Activated CD4-positive, CD25-positive, alpha-beta regulatory T cell (primary cell): ENCODE measurements at places on chromosomes 7 and 10.

DNA sequence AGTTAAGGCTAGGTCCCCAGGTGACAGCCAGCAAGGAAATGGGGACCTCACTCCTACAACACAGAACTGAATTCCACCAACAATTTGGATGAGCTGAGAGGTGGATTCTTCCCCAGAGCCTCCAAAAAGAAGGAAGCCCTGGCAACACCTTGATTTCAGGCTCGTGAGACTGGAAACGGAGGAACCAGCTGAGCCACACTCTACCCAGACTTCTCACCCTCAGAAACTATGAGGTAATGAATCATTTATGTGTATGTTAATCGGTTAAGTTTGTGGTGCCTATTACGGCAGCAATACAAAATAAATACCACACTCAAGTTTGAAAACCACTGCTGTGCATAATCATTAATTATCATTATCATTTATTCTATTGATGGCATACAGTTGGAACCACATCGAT, 532.4 kb upstream of the ANKRD30A start:
- no peak for DNase-seq

DNA sequence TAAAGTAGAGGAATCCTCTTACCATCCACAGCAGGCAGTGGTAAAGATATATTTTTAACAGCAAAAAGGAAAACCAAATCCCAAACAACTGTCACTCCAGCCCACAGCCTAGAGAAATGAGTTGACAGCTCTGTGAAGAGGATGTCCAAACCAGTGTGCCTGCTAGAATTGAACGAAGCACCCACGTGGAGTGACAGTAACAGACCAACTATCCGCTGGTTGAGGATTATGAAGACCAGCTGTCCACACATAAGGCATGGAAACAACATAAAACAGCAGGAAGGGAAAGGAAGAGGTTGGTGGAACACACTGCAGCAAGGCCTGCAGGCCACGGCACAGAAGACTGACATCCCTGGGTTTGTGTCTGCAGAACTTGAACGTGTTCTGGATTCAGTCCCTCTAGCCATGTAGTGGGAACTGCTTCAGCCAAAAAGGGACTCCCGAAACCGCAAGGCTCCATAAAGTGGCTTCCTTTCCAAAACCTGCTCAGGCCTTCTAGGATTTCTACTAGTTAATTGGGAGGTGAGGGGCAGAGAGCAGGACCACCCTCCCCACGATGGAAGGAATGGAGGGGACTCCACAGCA, 324.4 kb downstream of the BICC1 start:
- DNase-seq = no peak

DNA sequence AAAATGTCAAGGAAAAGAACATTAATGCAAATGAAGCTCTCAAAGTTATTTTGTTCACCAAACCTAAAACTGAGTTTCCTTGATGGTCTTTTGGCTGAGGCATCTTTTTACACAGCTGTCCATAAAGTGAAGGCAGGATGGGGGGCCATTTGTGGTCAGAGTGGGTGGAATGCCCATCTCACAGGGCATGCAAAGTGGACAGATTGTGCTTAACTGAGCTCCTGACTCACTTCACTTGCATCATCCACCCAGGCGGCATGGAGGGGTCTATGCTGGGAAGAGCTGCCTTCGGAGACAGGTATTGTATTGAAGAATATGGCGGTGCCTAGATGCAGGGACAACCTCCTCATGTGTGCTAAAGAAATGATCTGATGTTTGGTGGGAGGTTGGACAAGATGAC, 905.3 kb downstream of the KCNMA1 start:
- no peak for DNase-seq

DNA sequence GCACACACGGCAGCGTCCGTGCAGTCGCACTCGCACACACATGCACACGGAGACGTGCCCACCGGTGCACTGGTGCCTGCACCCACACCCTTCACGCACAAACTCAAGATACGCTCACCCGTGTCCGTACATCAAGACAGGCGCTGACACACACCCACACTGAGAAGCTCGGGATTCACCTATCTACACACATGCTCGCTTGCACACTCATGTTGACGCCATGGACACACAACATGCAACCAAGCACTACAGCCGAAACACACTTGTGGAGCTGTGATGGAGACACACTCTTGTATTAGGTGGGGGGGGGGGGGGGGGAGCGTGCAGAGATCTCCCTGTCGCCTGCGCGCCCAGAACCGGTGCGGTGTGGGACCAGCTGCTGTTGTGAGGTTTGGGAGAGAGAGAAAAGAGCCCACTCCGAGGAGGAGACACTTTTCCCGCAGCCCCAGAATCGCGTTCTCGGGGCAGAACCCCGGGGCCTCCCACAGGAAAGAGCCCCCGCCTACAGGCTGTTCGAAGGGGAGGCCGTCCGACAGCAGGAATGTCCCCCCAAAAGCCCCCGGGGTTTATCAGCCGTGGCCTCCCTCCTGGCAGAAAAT, 605 bp upstream of the NFKB2 start:
- DNase-seq = no peak

- no peak for DNase-seq
Observed at GRCh38 chr10:130244928-130245495, 108.8 kb downstream of the GLRX3 start.

DNA sequence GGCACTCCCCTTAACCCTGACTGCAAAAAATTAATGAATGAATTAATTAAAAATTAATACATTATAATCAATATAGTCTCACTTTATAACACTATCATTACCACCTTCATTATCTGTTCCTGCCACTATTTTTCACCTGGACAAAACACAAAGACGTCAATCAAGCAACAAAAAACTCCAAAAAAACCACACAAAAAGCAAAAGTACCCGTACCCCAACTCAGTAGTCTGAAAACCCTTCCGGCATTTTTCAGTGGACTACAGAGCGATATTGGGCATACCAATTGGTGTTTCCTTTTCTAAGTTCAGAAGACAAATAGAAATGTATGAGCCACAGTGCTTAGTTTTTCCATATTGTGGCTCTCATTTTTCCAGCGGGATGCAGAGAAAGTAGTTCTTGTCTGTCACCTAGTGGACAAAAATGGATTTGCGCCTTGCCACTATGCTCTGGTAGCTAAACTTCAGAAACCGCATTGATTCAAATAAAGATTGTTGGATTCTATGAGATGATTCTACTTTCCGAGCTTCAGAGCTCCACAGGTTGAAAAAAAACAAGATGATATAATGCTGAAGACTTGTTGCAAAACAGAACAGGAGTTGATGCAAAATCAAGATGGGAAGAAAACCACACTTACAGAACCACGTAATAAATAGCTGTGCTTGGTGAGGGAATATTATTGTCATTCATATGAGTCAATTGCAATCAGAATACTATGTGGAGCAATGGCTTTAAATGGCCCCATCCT, 50.6 kb upstream of the ITGB1 start:
- DNase-seq = peak; percentile 18

DNA sequence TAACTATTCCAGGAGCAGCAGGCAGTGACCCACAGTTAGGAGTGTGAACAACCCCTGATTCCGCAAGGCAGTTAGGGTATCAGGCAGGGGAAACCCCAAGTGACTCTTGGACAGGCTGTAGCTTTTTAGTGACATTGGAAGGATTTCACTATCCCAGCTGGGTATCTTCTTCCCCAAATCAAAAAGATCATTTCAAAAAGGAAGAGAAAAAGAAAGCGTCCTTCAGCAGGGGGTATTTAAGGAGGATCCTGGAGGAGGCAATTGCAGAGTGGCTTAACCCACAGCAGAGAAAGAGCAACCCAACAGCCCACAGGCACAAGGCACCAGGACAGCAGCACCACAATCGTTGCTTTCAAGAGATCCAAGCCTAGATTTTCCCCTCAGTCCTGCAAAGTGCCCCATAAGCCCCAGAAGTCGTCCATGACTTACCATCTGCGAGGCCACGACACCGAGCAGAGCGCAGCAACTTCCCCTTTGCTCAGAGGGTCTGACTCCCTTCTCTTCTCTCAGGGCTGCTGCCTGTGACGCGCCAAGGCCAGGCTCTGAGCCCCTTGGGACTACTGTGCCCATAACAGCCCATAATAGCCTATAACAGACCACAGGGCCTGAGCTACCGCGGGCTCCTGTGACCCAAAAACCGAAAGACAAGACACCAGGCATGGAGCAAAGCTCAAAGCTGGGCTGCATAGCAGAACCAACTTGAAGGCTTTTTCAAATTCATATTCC, 19.8 kb downstream of the PIK3AP1 start:
- no peak for DNase-seq

DNA sequence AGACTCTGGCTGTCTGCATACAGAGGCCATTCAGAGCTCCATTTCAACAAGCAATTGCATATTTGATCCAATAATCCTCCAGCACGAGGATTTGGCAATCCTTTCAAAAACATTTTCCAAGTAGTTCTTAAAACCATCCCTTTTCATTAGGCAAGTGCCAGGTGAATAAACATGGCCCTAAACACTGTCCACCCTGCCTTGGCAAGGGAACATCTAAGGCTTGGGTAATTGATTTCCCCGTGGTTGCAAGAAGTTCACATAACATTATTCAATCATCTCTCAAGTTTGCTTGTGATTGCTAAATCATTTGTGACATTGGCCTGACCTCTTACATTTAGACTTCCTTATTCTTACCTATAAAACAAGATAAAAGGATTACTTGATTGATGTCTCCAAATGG, 175.2 kb downstream of the CTTNBP2 start:
- no peak for DNase-seq

- DNase-seq = no peak
Observed at GRCh38 chr7:138738114-138738513, 37.0 kb upstream of the SVOPL start.

DNA sequence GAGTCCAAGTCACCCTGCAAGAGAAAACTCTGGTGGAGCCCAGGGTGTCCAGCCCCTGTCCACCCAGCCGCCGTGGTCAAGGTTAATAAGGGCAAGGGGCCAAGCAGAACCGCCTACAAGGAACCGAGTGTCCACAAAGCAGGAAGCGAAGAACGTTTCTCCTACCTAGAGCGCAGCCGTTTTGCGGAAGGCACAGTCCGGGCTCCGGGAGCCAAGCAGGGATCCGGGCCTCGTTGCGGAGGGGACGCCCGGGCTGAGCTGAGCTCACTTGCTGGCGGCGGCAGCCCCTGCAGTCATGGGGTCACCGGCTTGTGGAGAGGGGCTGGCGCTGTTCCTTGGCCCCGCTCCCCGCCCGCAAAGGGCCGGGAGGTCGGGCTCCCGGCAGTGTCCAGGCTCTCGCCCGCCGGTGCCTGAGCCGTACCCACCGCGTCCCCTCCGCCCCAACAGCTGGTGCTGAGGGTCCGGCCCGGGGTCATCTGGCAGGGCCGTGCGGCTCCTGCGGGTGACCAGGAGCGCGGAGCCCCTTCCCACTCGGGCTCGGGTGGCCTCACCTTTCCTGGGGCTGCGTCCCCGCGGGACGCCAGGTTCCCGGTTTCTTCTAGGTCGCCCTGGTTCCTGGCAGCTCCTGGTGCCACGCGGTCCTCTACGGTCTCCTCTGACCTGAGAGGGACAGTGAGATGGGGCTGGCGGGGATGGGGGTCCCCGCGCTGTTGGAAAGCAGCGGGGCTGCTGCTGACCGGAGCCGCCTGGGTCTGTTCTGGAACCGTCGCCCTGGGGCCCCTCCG, 14.0 kb upstream of the ZNF273 start:
- DNase-seq = no peak

GRCh38 chr7:519484-520390, at the start of gene PDGFA:
TSS of gene PDGFA (minus strand) at chr7:519846. CDS start at chr7:519001, 845 bp downstream.
- no peak for DNase-seq

DNA sequence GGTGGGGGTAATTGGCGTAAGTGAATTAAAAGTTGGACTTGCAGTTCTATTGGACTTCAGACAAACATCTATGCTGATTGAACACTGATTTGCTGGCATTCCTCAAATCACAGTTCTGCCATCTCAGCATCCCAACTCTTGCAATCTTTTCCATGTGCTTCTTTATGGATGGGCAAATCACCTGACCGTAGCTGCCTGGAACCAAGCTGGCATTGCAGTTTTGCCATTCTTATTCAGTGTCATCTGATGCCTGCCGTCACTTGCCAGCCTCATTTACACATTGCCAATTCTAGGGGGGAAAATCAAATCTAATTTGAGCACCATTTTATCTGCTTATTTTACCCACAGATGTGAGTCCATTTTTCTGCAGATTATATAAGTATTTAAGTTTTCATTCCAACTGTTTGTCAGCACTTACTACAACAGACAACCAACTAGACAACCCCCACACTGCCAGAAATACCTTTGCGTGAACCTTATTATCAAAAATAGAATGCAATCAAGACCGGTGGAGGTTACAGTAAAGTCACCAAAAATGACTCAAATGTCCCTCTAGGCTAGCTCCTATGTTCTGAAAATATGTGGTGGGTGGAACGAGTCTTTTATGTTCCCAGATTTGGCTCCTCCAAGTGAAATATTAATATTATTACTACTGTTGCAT, 172.3 kb upstream of the CTBP2 start:
- DNase-seq = no peak

GRCh38 chr7:103704701-103705100, 258.7 kb upstream of the SLC26A5 start:
- no peak for DNase-seq

DNA sequence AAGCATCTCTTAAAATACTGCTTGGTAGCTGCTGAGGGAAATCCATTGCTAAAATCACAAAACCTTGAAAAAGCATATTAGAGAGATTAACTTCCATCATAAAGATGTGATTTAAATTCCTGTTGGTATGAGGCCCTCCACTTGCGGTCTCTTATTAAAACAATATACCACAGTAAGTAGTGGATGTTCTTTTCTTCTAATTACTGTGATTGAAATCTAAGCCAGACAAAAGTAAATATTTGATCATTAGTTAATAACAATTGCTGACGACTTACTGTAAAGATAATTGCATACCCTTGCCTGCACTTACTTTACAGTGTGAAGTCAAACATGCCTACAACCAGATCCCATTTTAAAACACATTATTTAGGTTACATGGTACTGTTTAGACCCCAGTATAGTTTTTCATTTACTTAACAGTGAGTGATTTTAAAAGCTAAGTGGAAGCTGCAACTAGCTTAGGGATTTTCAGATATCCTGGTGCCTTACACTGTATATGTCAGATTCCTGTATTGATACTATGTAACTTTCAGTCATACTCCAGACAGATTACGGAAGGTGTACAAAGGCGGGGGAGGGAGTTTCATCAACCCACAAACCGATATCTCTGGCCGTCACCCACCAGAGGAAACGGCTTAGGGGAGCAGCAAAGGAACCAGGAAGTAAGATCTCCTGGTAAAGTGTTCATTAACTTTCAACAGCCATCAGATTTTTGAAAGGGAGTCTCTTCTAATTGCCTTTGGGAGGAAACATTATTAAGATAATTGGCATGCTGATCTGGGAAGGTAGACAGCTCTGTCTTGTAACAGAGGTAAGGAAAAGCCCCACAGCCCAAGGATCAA, 986 bp downstream of the NRP1 start:
- DNase-seq = no peak

DNA sequence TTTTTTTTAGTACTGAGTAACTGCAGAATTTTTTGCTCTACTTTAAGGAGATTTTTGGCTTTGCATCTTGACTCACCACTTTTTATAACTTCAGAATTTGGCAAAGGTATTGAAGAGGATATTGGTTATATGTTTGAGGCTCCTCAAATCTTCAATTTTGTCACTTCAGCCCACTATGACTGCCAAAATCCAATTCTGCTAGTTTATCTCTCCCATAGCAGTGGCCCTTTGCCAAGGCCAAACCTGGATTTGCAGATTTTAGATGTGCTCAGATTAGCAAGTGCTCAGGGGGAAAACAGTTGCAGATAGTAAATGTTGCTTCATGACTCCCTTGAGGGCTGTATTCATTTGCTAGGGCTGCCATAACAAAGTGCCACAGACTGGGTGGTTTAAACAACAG, 427.5 kb downstream of the ADRA2A start:
- DNase-seq = no peak
